ENCODE measurements at places on chromosomes 3 and 15.

DNA sequence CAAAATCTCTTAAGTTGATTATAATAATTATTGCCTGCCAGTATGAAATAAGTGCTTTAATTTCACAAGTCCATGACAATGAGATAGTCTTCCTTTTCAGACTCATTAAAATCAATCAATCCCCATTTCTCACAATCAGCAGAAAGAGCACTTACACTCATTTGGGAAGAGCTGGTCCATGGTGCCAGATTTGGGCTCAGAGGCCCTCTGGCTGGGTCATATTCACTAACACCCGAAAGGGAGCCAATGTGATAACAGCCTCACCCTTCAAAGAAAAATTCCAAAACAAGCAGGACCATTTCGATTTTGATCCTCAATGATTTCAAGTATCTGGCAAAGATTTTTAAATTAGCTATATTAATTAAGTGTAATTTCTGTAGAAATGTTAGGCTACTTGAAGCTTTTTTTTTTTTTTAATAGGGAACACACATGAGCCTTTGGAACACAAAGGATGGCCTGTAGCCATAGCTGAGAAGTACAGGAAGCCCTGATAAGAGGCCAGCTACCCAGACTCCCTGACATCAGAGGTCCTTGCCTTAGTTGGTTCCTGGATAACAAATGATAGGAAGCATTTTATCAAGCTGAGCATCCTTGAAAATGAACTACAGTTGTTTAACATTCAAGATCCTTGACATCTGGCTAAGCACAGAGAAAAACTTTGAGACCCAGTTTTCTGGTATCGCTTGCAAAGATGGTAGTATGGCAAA is 17.1 kb downstream of the MCF2L2 start:
- DNase-seq: no peak

- no peak for DNase-seq
These were observed 142.0 kb upstream of the PDZRN3 start for GRCh38 chr3:73766599-73767381.

DNA sequence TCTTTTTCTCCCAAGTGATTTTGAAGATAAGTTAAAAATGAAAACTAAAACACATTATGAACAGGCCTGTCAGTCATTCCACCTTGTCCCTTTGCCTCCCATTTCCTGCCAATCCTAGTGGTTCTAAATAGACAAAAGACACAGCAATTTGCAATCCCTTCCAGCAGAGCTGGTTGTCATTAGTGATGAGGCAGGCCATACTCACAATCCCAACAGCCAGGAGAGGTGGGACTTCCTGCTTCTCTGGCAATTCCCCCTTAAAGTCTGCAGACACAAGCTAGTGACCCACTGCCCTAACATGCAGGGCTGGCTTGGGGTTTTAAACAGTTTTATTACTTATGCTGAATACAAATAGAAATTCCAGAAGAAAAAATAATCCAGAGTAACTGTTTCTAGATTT is 38.4 kb upstream of the RBP1 start:
- DNase-seq: no peak

- DNase-seq: no peak
These were observed 368.2 kb upstream of the ARHGEF26 start for GRCh38 chr3:153753035-153753434.

DNA sequence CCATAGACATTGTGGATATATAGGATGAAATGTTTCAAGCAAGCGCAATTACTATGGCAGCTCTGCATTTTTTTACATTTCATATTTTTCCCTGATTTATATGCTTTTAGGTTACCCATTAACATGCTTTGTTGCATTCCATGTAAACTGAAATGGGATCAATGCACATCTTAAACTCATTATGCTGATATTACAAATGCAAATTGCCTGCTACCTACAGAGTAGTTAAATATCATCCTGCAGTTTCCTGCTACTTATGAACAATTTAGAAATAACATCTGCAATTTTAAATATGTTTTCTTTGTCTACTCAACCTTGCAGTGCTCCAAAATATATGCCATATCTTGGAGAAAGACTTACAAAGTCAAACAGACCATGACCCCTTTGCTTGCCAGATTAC is 526.9 kb upstream of the NECTIN3 start:
- DNase-seq: no peak

GRCh38 chr3:10116138-10116460 is 624 bp downstream of the BRK1 start:
- DNase-seq: no peak

DNA sequence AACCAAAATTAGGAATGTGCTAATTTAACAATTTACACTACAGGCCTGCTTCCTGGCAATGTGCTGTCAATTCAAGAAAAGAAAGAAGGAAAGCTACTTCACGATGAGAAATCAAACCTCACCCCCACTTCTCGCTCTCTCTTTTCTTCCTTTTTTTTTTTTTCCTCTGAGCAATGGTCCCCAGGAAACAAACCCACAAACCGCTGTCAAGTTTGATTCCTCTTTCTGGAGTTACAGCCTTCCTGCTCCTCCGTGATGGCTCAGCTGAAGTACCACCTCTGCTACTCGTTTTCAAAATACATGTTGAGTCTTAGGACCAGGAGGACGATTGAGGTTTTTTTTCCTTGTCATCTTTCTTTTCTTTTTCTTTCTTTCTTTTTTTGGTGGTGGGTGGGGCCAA is 3.4 kb upstream of the TRIM71 start:
- DNase-seq: no peak

- DNase-seq: peak; percentile 53
These were observed 10.0 kb upstream of the MBNL1 start for GRCh38 chr3:152258448-152259393.

DNA sequence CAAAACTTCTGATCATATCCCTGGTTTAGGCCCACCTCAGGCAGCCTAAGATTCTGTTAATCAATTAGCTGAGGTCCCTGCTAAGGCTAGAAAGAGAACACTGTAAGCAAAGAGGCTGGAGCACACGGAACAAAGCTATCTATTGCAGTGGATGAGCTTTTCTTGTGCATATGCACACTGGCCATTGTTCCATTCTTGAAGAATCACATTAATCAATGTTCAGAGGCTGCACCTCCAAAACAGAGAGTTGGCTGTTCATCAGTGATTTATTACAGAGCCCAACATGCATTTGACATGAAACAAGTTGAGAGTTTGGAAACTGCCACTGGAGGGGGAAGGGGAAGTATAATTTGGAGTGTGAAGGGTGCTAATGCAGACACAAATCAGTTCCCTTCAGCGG is 873.0 kb downstream of the ROBO1 start:
- no peak for DNase-seq

GRCh38 chr3:86743233-86743632 is 247.7 kb downstream of the VGLL3 start:
- no peak for DNase-seq

GRCh38 chr3:150225986-150226385 is 182.1 kb upstream of the TSC22D2 start:
- no peak for DNase-seq
